ENCODE measurements at places on chromosomes 16 and 17. TPM values are rescaled to one million over a fixed set of nuclear protein-coding genes. Genes with fewer than 3 reads are reported as not detected.

GDPD1 gene
- total RNA-seq = 34.3 TPM

SLFN5 gene
- 16.8 TPM for total RNA-seq

HOXB7 gene
- 0.64 TPM for total RNA-seq

MPP3 gene
- 22.9 TPM for total RNA-seq

SPATA22 gene
- not detected for total RNA-seq

ABCA8 gene
- total RNA-seq = not detected

KCNH6 gene
- total RNA-seq = 4.1 TPM

PPP1R1B gene
- not detected for total RNA-seq

CHD9 gene
- total RNA-seq = 120 TPM

C17orf107 gene
- total RNA-seq = 11.1 TPM

ABCC11 gene
- not detected for total RNA-seq

GFER gene
- 26.0 TPM for total RNA-seq
